Right renal cortex interstitium (tissue), 3 donors: ENCODE measurements at places on chromosomes 7 and 10.

DNA sequence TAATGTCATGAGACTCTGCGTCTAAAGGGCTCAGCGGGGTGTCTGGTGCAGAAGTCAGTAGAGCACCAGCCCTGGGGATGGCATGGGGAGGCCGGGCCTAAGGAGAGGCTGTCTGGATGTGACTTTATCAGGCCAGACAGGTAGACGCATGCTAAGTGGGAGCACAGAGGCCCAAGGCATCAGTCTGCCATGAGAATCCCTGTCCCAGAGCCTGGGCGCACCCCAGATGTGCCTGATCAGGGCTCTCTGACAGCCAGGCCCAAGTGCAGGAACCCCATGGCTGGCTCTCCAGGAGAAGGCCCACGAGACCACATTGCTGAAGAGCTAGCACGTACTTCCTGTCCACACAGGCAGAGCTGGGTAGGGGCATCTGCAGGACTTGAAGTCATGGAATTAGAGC lies 48.0 kb upstream of the CPXM2 start:
- DNase-seq: no peak

- no peak for DNase-seq
Observed at GRCh38 chr10:43706166-43706565, 57.5 kb upstream of the ZNF32 start.

DNA sequence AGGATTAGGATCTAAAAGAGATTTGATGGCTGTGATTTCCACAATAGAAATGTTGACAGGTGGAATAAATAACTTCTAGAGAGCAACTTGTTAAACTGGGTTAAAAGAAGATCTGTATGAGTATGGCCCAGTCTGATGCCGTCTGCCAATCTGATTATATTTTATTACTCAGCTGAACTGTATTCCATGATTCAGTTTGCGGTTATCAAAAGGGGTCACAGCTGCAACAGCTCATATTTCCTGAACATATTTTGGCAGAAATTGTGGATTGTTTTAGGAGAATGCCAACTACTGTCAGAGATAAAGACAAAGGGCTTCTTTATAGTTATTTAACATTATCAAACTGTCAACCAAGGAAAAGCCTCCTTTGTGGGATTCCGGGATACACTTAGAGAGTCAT lies 244.8 kb upstream of the MINDY3 start:
- no peak for DNase-seq

DNA sequence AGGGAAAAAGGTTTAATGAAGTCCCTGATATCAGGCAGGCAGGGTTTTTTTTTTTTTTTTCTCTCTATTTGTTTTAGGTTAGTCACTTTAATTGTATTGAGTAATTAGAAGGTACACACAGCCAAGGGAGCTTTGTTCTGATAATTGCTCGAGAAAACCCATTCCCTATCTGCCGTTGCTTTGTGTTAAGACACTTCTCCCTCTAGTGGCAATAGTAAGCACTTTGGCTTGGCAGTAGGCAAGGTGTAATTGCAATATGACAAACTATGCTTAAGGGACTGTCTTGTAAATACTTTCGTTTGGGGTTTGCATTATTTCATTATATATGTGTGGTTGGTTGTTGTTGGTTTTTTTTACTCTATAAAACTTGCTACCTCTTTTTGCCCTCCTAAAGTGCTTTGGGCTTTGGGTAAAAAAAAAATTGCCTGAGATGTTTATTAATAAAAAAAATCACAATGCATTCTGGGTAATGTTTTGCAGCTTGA lies 113.4 kb downstream of the BTRC start:
- DNase-seq: no peak
